ENCODE measurements at places on chromosomes 4 and X.

DNA sequence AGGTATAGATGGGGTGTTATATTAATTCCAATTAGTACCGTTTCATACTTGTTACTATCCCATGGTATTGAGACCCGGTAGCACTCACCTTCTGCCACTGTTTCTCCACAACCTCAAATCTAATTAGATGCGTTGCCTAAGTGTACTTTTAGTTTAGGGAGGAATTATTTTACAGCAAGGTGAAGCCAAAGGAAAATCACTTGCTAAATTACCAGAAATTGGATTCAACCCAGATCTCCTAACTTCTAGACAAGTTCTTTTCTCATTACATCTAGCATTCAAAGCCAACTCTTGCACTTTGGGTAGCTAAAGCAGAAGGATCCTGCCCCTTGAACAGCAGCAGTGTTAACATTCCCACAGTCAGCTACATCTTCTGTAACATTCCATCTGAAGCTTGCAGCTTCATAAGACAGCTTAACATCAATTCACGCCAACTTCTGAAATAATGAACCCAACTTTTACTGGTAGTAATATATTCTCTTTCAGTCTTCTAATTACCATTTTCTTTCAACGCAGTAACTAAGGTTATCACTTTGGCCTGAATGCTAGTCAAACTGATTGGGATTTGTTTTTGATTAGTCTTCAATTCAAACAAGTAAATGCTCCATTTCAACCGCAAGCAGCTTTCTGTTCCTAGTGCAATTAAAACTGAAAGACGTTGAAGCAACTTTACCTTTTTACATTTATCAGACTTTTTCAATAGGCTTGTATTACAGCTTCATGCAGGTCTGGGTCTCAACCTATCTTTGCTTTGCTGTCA is 934 bp upstream of the SEC31A start:
- DNase-seq = no peak

- DNase-seq = no peak
These were observed 29.6 kb upstream of the AP1AR start for GRCh38 chr4:112201915-112202505.

- DNase-seq = no peak
These were observed 53.0 kb upstream of the PROM1 start for GRCh38 chr4:16136827-16137226.

DNA sequence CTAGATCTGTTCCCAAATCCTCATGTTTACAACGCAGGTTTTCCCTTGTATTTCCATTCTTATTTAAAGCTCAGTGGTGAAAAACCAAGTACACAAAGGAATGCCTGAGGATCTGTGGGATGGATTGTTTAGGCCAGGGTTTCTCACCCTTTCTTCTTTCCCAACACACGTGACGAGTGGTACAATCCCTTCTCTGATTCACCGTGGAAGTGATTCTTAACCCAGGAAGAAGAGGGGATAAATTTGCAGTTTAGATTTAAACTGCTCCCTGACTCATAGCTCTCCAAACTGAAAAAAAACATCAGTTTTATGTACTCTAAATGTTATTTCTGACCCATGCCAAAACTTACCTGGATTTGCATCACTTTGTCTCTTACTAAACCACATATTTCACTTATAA is 17.0 kb downstream of the PAQR3 start:
- no peak for DNase-seq

- DNase-seq = no peak
These were observed 41.8 kb upstream of the STOX2 start for GRCh38 chr4:183863155-183863825.

GRCh38 chr4:65071564-65071963 is 598.7 kb downstream of the EPHA5 start:
- DNase-seq = peak; percentile 4

DNA sequence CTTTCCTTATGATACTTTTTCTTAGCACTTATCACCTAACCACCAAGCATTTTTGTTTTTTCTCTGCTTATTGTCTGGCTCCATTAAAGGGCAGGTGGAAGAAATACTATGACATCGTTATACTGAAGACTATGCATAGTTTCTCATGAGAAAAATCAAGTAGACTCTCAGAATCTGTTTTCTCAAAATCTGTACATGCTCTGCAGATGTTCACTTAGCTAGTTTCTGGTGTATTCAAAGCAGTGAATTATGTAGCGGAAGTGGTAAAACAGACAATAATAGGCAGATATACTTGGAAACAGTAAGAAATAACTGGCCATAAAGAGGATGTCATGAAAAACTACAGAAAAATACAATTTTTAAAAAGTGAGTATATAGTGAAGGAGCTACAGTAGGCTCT is 146.0 kb downstream of the STIM2 start:
- no peak for DNase-seq

DNA sequence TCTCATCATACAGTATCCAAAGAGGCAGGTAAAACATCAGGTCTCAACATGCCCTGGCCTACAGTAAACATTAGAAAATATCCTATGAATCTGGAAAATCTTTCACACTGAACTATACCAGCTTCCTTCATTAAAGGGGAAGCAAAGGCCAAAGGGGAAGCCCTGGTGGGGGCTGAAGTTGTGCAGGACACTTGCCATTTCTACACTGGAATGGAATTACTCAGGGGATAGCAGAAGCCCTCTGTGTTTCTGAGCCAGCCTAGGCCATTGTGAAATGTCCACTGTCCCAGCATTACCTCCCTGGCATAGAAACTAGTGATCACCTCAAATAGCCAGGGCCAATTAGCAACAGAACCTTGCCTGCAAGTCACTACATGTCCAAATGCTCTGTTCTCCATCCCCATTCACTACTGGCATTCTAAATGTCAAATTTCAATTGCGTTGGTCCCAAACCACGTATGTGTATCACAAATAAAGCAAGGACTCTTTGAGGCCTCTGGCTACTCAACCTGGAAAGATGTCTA is 429.9 kb downstream of the AFF2 start:
- DNase-seq = peak; percentile 59

DNA sequence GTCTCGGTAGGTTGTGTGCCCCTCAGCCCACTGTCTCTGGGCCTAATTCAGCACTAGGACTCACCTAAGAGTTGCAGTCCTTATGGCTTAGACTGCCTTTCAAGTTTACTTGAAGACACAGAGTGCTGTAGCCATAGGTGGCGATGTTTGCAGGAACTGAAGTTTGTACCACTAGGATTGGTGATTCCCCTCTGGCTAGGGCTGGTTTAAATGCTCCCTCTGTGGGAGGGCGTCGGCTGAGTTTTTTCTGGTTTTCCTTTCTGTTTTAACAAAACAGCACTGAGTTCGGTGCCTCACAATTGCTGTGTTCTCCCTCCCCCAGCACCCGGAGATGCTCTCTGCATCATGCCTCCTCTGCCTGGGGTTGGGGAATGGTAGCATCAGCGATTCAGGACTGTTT is 480.9 kb downstream of the PCDH11X start:
- DNase-seq = no peak

- no peak for DNase-seq
These were observed 6.5 kb upstream of the USP46 start for GRCh38 chr4:52665592-52665991.

DNA sequence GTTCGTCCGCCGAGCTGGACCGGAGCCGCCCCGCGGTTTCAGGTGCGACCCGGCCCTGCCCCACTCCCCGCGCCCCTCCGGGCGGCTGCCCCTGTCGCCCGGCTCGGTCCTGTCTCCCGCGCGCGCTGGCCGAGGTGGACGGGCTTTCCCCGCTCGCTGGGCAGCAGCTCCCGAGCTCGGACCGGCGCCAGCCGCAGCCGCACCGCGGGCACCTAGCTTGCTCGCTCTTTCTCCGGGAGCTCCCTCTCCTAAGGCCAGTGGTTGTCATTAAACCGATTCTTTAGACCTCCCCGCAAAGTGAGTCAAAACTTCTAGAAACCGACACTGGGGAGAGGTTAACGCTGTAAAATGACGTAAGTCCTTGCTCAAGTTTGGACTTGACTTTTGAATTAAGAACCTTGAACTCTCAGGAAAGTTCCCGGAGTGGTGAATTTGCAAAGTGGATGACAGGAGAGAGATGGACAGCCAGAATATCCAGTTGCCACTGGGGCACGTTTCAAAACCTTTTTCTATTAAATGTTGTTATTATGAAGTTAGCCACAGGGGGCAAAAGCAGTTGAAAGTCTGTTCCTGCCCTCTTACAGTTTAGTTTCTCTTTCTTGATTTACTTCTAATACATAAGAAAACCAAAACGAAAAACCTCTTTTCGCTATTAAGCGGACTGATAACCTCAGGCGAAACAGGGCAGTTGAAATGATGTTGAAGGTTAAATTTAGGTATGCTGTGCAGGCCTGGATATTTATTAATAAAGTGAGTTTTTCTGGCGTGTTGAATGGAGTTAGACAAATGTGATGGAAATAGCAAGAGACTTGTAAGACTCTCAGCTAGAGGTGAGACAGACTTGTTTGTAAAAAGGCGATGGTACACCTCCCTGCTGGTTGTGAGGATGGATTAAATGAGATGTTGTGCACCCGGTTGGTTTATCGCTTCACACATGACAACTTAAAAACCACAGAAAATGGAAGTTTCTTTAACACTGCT is 847 bp downstream of the PI4K2B start:
- DNase-seq = peak; percentile 97

Data from mammary epithelial cell (primary cell).